ENCODE measurements at places on chromosomes 12 and 14.

GRCh38 chr12:76945867-76946266 is 67.0 kb upstream of the CSRP2 start:
- DNase-seq, result no peak

- DNase-seq, result no peak
Measured at GRCh38 chr12:66119870-66120241, 10.7 kb downstream of the LLPH start.

DNA sequence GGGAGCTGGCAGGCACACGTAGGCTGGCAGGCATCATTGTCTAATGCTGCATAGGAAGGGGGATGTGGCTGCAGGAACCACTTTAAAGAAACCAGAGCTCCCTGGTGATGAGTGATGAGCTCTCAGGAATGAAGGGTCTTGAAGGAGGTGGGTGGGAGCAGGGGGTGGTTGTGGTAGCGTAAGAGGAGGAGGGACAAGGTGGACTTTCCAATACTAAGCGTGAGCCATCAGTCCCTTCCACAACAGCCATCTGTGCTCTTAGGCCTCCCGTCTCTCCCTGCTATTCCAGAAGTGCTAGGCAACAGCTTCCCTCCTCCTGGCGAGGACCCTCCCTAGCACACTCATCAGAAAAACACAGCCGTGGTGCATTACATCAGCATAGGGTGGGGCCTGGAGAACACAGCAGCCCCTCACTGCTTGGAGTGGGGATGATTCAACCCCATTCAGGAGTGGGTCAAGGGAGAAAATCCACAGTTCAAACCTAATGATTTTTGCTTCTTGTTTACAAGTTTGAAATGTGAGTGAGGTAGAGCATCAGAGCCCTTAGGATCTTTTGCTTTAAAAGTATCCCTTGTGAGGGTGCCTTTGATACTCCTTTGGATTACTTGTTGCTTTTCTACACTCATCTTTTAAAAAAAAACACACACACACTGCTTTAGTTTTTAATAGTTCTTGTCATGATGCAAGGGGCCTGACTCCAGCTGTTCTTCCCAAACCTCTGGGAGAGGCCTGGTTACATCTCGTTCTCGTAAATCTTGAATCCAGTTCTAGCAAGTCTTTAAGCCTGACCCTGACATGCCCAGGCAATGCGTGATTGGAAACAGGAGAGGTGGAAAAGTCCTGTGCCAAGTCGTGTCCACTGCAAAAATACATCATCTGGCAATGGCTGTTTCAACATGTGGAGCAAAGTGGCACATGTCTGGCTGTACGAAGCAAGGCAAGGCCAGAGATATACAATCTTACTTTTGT is 356.4 kb upstream of the DDHD1 start:
- DNase-seq, result no peak

GRCh38 chr12:71727958-71728357 is 26.7 kb upstream of the RAB21 start:
- no peak for DNase-seq

DNA sequence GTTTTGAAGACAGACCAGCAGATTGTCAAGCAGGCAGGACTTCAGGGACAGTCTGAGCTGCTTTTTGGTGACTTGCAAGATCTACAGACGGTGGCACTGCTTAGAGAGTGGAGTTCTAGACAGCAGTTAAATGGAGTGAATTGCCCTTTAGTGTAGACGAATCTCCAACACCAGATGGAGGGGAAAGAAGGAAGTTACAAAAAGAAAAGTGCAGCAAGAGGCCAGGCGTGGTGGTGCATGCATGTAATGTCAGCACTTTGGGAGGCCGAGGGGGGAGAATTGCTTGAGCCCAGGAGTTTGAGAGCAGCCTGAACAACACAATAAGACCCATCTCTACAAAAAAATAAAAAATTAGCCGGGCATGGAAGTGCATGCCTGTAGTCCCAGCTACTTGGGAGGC is 8.4 kb upstream of the HHIPL1 start:
- DNase-seq, result no peak

DNA sequence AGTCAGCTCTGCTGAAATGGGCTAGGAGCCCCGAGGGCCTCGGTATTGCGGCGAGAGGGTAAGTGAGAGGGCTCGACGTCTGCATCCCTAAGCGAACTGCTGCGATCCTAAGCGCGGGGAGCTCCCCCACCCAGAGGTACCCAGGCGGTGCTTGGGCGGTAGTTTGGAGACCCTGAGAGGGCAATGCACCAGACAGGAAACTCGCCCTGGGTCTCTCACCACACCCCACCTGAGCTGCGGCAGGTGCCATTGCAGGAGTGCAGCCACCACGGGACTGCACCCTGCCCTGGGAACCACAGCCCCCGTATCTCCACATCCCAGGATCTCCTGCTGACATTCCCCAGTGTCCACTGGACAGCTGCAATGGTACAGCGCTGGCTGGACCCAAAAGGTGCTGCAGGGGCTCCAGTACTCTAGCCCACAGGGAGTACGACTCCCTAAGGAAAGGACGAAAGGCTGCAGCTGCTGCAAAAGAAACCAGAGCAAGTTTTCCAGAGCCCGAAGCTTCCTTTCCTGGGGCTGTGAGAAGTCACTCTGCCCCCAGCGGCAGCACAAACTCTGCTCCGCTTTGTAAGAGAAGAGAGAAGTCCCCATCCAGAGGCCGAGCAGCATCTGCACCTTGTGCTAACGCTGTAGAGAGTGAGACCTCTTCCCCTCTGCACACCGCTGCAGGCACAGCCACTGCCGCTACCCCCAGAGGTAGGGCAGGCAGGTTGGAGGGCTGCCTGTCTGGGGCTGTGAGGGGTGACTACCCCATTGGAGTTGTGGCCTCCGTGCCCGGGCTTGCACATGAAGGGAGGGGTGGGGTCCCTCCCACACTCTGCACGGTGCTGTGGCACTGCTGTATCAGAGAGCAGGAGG is 31.1 kb upstream of the MON2 start:
- DNase-seq, result peak; percentile 54

- no peak for DNase-seq
Measured at GRCh38 chr14:103721334-103722120, 5.9 kb downstream of the ZFYVE21 start.

GRCh38 chr14:105223770-105224544 is 24.4 kb upstream of the BTBD6 start:
- DNase-seq, result no peak

GRCh38 chr14:85762526-85762925 is 232.6 kb downstream of the FLRT2 start:
- no peak for DNase-seq

GRCh38 chr12:88566430-88566829 is 13.8 kb downstream of the KITLG start:
- DNase-seq, result no peak

DNA sequence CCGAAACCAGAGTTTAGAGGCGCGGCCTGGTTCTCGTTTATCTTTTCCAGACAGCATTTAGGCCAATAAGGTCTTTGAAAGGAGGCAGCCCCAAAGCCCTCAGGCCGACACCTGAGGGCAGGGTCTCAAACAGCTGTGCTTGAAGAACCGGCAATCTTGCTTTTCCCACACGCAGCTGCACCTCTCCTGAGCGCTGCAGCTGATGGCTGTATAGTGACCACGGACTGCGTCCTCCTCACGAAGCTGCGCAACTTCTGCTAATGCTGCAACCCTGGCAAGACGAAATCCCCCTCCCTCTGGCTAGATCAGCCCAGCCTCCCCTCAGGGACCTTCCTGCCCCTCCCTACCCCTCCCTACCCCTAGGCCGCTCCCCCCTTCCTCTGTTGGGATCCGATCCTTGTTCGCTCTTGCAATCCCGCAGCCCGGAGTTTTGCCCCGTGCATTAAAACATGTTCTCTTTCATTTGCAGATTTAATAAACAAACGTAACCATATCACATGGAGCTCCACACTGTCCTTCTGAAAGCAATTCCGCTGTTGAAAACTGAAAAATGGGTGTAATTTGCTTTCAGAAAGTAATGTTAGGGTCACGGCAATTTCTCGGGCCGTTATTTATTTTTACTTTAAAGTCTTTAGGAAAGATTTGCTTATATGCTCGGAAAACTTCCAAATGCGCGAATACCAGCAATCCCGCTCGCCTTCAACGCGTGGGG is 4.8 kb upstream of the PAX9 start:
- DNase-seq, result no peak

GRCh38 chr14:22651586-22651985 is 7.4 kb upstream of the OR6J1 start:
- no peak for DNase-seq

DNA sequence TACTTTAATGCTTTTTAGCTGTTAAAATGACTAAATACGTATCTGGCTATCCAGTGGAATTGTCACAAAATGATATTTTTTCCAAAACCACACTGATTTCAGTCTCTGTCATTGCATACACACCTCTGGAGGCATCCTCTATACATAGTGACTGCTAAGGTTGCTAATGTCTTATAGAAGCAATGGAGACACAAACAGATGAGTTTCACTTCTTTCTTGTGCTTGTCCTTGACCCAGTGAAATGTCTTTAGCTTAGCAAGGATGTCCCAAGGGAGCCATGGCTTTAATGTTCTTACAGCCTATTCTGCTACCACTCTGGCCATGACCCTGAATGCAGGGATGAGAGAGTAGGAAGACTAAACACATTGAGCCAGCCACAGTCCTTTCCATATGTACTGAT is 90.3 kb downstream of the TPH2 start:
- no peak for DNase-seq

DNA sequence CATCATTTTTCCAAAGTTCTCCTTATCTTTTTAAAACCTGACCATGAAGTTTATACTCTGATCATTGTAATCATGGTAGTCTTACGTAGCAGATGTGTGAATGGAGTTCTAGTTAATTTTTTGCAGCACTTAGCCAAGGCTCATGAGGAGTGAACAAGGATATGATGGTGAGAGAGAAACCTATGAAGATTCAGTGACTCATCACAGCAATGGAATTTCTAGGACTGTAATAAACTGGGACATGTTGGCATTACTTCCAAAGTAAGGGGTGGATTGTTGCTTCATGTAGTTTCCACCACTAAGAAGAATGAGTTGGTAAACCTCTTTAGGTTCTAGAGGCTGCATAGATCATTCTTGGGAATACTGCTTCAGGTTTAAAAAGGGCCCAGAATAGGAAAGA is 102.7 kb downstream of the LRRIQ1 start:
- DNase-seq, result no peak

DNA sequence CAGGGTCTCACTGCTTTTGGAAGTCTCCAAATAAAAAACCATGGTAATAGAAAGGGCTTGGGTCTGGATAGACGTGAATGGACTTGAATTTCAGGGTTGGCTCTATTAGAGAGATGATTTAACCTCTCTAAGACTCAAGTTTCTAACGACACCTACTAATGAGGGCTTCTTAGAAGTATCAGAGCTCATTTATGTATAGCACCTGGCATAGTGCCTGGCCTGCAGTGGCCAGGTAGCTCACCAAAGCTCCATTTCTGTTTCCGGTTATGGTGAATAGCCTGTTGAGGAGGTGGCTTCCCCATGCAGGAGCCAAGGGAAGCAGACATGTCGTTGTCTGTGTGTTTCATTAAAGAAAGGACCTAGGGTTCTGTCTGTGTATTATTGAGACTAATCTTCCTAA is 108.6 kb downstream of the ETV6 start:
- no peak for DNase-seq

- DNase-seq, result no peak
Measured at GRCh38 chr14:76104802-76105355, 46.8 kb upstream of the GPATCH2L start.

- DNase-seq, result no peak
Measured at GRCh38 chr12:67981287-67982162, 7.7 kb upstream of the IFNG-AS1 start.

DNA sequence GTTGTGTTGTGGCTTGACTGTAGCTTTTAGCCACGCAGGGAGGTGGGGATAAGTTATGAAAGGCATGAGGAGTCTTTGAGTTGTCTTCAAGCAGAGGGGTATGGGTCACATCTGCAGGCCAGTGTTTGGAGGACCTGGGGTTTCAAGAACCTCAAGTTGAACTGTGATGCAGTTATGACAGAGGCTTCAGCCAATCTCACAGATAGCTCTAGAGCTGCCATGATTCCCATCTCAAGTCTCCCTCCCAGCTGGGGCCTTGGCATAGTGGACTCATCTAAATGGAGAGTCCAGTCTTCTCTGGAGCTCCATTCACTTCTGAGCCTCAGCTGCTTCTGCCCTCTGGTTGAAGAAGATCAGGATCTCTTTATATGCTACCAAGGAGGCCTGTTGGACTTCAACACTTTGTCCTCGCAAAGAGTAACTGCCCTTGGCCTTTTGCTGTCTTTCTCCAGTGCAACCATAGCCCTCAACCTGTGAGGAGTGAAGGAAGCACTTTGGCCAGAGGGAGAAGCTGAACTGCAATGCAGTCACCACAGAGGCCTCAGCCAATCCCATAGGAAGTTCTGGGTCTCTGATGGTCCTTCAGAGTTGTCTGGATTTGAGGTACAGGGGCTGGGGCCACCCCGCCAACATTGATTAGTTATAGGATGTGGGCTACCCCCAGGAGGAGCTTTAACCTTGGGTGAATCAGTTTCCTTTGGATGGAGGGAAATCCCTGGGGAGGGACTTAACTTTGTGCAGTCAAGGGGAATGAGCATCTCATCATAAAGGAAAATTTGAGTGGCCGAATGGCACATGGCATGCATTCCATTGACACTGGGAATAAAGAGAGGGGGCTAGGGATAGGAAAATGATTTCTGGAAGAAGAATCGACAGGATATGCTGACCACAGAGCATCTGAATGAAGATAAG is 230.5 kb downstream of the PCNX1 start:
- DNase-seq, result no peak

DNA sequence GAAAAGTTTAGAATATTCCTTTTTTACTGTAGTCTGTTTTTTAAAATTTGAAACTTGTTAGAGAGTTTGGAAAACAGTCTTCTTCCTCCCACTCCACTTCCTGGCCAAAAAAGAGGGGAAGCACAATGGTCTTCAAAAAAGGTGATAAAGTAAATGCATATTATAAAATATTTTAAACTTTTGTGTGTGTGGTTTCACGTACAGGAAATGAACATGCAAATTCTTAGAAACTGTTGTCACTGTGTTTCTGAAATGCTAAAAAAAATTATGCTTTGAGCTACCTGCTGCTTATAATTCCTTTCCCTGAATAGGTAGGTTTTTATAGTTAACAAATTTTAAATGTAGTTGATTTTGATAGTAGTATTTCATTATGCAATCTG is 2.9 kb downstream of the FGFR1OP2 start:
- DNase-seq, result no peak

GRCh38 chr12:50894241-50894640 is 51.5 kb downstream of the TMPRSS12 start:
- no peak for DNase-seq

- no peak for DNase-seq
Measured at GRCh38 chr12:126667339-126667738, 1599.6 kb upstream of the TMEM132C start.

GRCh38 chr12:27332714-27333402 is at the start of gene BMAL2:
TSS of gene BMAL2 (plus strand) at chr12:27332836. CDS start at chr12:27333073, 237 bp downstream.
- no peak for DNase-seq

Data from midbrain (tissue), 1 donor.